ENCODE measurements at places on chromosomes 7 and 10.

DNA sequence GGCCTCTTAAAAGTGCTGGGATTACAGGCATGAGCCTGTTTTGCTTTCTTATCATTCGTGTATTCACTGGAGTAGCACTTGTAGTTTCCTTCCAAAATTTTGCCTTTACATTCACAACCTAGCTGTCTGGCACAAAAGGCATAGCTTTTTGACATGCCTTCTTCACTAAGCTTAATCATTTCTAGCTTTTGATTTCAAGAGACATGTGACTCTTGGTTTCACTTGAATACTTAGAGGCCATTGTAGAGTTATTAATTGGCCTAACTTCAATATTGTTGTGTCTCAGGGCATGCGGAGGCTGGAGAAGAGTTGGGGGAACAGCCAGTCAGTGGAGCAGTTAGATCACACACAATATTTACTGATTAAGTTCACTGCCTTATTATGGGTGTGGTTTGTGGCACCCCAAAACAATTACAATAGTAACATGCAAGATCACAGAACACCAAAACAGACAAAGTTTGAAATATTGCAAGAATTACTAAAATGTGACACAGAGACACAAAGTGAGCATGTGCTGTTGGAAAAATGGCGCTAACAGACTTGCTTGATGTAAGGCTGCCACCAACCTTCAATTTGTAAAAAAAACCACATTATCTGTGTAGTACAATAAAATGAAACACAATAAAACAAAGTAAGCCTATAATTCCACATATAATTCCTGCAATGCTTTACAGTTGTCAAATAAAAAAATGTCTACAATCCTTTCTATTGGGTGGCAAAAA lies 43.1 kb downstream of the BRAF start:
- DNase-seq: no peak

- DNase-seq: no peak
These were observed 126.8 kb upstream of the AMPH start for GRCh38 chr7:38757931-38758330.

DNA sequence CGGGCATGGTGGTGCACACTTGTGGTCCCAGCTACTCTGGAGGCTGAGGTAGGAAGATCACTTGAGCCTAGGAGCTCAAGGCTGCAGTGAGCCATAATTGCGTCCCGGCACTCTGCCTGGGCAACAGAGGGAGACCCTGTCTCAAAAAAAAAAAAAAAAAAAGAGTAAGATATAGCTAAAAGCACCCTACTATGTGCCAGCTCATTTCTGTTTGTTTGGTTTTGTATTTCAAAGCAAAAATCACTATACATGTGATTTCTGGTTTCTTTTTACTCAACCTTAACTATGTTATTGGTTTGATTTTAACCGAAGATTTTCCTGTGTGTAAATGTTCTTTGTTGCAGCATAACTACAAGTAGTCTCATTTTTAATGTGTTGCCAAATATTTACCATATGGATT lies 66.5 kb upstream of the RSBN1L start:
- no peak for DNase-seq

DNA sequence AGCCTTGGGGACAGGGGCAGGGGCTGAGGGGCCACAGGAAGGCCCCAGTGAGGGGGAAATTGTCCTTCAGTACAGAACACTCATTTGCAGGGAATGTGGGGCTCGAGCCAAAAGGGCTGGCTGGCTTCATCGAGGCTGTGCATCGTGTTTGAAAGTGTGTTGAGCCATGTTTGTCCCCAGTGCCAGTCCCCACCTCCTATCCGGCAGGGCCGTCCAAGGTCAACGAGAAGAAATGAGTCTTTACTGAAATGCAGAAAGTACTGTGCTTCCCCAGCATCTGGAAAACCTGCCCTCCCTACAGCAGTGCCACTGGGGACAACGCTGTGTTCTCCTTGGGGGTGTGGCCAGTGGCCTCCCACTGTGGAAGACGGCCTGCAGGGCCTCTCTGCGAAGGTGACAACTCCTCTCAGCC lies 214.1 kb downstream of the KLF6 start:
- DNase-seq: no peak

DNA sequence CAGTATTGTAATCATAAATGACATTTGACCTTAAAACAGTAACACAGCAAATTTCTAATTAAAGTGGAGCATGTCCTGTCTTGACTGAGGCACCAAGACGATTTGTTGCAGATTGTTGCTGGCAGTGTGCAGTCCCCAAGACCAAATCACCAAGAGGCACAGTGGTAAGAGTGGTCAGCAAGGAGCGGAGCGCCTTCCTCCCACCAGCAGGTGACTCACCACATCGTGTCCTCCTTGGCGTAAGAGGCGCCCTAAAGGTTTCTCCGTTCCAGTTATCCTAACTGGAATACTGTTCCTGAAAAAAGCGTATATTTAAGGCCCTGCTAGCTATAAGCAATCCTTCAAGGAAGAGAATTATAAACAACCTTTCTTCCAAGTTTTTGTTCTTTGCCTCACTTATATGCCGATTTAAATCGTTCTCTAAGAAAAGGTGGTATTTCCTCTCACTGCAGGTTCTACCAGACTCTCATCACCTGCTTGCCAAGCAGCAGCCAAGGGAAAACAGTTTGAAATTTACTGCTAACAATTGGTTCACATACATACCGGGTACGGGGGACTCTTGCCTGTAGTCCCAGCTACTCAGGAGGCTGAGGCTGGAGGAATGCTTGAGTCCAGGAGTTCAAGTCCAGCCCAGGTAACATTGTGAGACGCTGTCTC lies 10.7 kb upstream of the REPIN1 start:
- DNase-seq: no peak

DNA sequence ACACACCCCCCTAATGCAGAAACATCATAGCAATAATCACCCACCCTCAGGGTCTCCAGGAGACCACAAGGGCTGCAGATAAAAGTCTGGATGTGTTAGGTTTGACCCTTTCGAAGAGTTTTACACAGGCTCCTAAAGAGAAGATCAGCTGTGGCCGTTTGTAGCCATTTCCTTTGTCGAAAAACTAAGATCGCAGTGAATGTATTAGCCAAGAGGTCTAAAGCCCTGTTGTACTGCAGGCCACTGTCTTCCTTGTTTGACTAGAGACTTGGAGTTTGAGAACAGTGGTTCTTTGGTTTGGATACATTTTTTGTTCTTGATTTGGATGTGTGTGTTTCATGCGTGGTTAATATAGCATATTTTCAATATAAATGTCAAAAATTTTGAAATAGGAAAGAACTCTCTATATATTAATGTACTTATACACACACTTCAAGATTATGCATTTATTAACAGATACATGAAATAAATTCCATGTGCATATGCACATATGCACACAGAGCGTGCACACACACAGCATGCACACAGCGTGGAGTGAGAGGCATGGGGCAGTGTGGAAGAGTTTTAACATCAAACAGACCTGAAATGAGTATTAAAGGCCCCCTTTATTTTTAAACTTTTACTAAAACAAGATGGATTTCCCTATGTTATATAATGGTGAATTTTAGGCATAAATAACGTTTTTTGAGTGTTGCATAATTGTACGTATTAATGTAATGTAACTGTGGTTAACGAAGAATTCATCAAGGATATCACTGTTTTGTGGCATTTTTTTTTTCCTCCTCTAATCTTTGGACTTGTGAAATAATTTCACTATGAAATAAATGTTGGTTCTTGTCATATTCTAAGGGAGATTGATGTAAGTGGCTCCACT lies 2.2 kb downstream of the IKZF1 start:
- no peak for DNase-seq
